ENCODE measurements at places on chromosomes 11 and 22.

GRCh38 chr22:26398741-26399153 is 30.3 kb upstream of the ASPHD2 start:
- DNase-seq = peak; percentile 18

DNA sequence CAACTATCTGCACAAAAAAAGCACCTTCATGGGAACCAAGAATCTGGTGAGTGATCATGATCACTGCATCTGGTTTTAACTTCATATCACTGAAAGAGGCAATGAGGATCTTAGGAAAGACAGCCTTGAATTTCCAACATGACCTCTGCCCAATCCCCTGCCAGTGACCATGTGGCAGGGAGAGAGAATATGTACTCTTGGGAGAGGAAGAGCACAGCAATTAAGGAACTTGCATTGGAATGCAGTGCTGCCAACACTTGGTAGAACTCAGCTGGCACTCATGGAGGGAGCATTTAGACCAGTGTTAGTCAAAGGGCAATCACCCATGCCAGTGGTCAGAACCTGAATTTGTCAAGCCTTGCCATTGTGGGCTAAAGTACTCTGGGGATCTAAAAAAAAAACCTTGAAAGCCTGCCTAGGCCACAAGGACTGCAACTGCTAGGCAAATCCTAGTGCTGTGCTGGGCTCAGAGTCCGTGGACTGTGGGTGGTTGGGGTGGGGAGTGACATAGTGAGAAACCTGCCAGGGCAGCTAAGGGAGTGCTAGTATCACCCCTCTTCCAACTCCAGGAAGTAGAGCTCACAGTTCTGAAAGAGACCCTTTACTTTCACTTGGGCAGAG is 23.1 kb downstream of the JRKL start:
- DNase-seq = no peak

DNA sequence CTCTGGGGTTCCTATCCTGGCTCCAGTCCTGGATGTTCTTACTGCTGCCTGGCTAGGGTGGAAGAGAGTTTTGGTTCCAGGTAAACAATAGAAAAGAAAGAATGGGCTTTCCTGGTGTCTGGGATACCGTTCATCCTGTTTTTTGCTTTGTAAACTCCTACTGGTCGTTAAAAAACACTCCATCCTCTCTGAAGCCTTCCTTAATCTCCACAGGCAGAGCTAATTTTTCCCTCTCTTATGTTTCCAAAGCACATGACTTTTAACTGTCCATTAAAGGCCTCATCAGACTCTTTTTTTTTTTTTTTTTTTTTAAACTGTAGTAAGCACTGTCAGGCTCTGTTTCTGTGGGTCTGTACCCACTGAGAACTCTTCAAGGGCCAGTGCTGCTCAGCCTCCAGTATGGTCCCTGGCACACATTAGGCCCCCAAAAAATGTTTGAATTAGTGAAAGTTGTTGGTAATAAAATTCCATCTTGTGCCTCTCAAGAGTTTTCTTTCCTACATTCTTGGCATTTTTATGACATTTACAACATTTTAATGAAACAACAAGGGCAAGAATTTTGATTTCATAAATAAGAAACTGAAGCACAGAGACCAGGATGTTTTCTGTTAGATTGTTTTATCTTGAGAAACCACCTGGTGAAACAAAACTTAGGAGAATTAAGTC is 104.2 kb downstream of the TEAD1 start:
- DNase-seq = no peak

- no peak for DNase-seq
Observed at GRCh38 chr11:64223001-64223651, 2.9 kb downstream of the TRPT1 start.

GRCh38 chr11:28819741-28820140 is 711.6 kb downstream of the METTL15 start:
- DNase-seq = no peak

All from NCI-H510A treated with DMSO at 0.1 percent for 48 hours (cell line).